ENCODE measurements at places on chromosomes 3 and 15. TPM values are rescaled to one million over a fixed set of nuclear protein-coding genes. Genes with fewer than 3 reads are reported as not detected.

ALPK3 gene
- total RNA-seq, result 0.06 TPM

- DNase-seq, result peak; percentile 37
- no peaks in the 10 kb centered on the region for H3K27me3 ChIP-seq
- H3K4me1 ChIP-seq, result peaks cover 7% of the 10 kb centered on the region
- H3K27ac ChIP-seq, result no peak overlapping the region
- H3K36me3 ChIP-seq, result peaks cover 18% of the 10 kb centered on the region
These were observed 11.7 kb upstream of the SEMA3B start for GRCh38 chr3:50256978-50257890.

- no peak overlapping the region for H3K27ac ChIP-seq
- H3K27me3 ChIP-seq, result no peaks in the 10 kb centered on the region
- H3K4me3 ChIP-seq, result no peak overlapping the region
- H3K4me1 ChIP-seq, result peaks cover 68% of the 10 kb centered on the region
- H3K36me3 ChIP-seq, result peaks cover 13% of the 10 kb centered on the region
These were observed 258.4 kb downstream of the UACA start for GRCh38 chr15:70504988-70505387.

- H3K4me3 ChIP-seq, result no peak overlapping the region
- H3K36me3 ChIP-seq, result no peaks in the 10 kb centered on the region
- H3K27ac ChIP-seq, result no peak overlapping the region
- H3K4me1 ChIP-seq, result no peaks in the 10 kb centered on the region
- peaks cover 2% of the 10 kb centered on the region for H3K27me3 ChIP-seq
These were observed 218.8 kb downstream of the CLSTN2 start for GRCh38 chr3:140153736-140154135.

DNA sequence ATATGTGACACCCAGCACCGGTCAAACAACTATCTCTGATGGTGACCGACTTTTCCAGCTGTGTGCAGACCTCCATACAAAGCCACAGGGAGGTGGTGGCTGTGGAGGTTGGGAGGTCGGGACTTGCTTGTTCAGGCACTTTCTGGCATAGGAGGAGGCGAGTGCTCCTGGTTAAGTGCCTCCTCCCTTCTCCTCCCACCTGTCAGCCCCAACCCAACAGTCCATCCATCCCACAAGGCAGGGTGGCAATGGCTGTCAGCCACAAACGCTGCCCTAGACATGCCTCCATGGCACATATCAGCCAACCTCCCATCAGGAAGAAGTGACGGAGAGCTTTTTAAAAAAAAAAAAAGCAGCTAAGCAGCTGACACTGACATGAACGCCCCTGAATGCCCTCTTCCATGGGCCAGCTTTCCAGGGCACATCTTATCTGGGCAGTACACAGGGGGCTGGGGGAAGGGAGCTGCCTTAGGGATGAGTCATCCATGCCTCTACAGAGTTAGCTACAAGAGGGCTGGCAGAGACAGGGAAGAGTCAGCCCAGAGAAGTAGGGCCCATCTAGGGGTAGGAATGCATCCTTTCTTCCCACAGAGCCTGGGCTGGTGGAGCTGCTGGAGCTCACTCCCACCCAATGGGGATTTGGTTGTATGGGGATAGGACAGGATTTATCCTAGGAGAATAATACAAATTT, 41.2 kb downstream of the CCDC12 start:
- H3K36me3 ChIP-seq, result peaks cover 22% of the 10 kb centered on the region
- H3K4me1 ChIP-seq, result peaks cover 53% of the 10 kb centered on the region
- peak overlapping the region; percentile 66 for H3K27ac ChIP-seq
- H3K4me3 ChIP-seq, result no peak overlapping the region
- no peaks in the 10 kb centered on the region for H3K27me3 ChIP-seq
- DNase-seq, result no peak

- no peaks in the 10 kb centered on the region for H3K4me1 ChIP-seq
- no peak overlapping the region for H3K4me3 ChIP-seq
- H3K27me3 ChIP-seq, result no peaks in the 10 kb centered on the region
- no peak for DNase-seq
- H3K27ac ChIP-seq, result no peak overlapping the region
These were observed 311.5 kb downstream of the CNTN3 start for GRCh38 chr3:74302969-74303368.

CHRD gene
- total RNA-seq, result not detected

GRCh38 chr3:57896691-57897090, 111.5 kb upstream of the FLNB start:
- H3K4me1 ChIP-seq, result no peaks in the 10 kb centered on the region
- H3K4me3 ChIP-seq, result no peak overlapping the region
- no peaks in the 10 kb centered on the region for H3K27me3 ChIP-seq
- DNase-seq, result no peak
- no peak overlapping the region for H3K27ac ChIP-seq

- H3K27ac ChIP-seq, result no peak overlapping the region
- no peak for DNase-seq
- peaks cover 11% of the 10 kb centered on the region for H3K27me3 ChIP-seq
- no peak overlapping the region for H3K4me3 ChIP-seq
These were observed 131.0 kb downstream of the PDZRN3 start for GRCh38 chr3:73493543-73494308.

GRCh38 chr15:81176291-81176893, 20.3 kb upstream of the IL16 start:
- H3K27me3 ChIP-seq, result peaks cover 7% of the 10 kb centered on the region
- DNase-seq, result no peak
- no peaks in the 10 kb centered on the region for H3K36me3 ChIP-seq
- no peaks in the 10 kb centered on the region for H3K4me1 ChIP-seq
- no peak overlapping the region for H3K4me3 ChIP-seq

GRCh38 chr3:17063596-17063995, 178.8 kb downstream of the PLCL2 start:
- H3K27ac ChIP-seq, result peak overlapping the region; percentile 43
- no peak for DNase-seq
- H3K4me1 ChIP-seq, result peaks cover 7% of the 10 kb centered on the region
- H3K36me3 ChIP-seq, result peaks cover 46% of the 10 kb centered on the region

- no peak overlapping the region for H3K4me3 ChIP-seq
- no peaks in the 10 kb centered on the region for H3K4me1 ChIP-seq
These were observed 350.2 kb upstream of the POU1F1 start for GRCh38 chr3:87626546-87626945.

DNA sequence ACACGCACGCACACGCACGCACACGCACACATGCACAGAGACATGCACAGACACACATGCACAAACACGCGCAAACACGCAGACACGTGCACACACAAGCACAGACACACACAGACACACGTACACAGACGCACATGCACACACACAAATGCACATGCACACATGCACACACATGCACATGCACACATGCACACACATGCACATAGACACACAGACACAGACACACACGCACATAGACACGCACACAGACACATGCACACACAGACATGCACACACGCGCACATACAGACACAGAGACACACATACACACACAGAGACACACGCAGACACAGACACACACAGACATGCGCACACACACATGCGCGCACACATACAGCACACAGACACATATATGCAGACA, 26.4 kb upstream of the PIGZ start:
- no peaks in the 10 kb centered on the region for H3K27me3 ChIP-seq
- no peaks in the 10 kb centered on the region for H3K36me3 ChIP-seq

- peaks cover 3% of the 10 kb centered on the region for H3K4me1 ChIP-seq
- no peaks in the 10 kb centered on the region for H3K36me3 ChIP-seq
- no peak for DNase-seq
- H3K27ac ChIP-seq, result no peak overlapping the region
- no peak overlapping the region for H3K4me3 ChIP-seq
These were observed 43.1 kb downstream of the RBPMS2 start for GRCh38 chr15:64732156-64732860.

SEC11A gene
- 89.3 TPM for total RNA-seq

STRC gene
- 0.54 TPM for total RNA-seq

All from activated naive CD8-positive, alpha-beta T cell treated with anti-CD3 and anti-CD28 coated beads for 36 hours (primary cell).